Transverse colon (tissue), 4 donors: ENCODE measurements at places on chromosomes 16 and 17. TPM values are rescaled to one million over a fixed set of nuclear protein-coding genes. Genes with fewer than 3 reads are reported as not detected.

GRCh38 chr17:67171560-67171959 lies 73.4 kb downstream of the HELZ start:
- no peak for DNase-seq

DNA sequence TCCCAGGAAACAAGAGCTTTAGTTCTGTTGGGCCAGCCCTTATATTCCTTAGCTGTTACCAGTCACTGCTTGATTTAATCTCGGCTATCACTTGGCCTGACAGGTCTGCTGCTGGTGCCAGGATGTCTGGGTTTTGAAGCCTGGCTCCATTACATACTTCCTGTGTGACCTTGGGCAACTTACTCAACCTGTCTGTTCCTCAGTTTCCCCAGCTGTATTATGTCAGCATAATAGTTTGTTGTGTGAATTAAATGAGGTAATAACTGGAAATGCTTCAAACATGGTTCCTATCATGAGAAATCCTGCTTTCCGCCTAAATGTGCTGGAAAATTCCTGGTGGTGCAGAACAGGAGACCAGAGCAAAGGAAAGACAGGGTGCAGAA lies 50.6 kb upstream of the STH start:
- DNase-seq, result no peak

DNA sequence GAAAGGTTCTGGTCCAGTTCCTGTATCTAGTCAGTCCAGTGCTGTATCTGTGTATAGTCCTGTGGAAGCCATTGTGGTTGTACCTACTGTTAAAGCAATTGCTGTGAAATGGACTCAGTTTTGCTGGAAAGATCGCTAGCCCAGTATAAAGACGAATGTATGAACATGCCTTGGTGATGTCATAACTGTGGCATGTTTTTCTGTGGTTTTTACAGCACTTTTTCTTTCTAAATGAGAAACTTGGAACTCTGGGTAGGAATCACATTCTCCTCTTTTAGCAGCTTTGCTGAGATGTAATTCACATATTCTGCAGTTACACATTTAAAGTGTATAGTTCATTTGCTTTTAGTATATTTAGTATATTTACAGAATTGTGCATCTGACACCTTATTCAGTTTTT lies 58.1 kb downstream of the MAP2K4 start:
- DNase-seq, result no peak

Gene QRICH2
- 2.0 TPM for total RNA-seq

Gene KLHL10
- 0.32 TPM for total RNA-seq

Gene TP53TG3C
- not detected for total RNA-seq
